ENCODE measurements at places on chromosomes 7 and 10. TPM values are rescaled to one million over a fixed set of nuclear protein-coding genes. Genes with fewer than 3 reads are reported as not detected.

DNA sequence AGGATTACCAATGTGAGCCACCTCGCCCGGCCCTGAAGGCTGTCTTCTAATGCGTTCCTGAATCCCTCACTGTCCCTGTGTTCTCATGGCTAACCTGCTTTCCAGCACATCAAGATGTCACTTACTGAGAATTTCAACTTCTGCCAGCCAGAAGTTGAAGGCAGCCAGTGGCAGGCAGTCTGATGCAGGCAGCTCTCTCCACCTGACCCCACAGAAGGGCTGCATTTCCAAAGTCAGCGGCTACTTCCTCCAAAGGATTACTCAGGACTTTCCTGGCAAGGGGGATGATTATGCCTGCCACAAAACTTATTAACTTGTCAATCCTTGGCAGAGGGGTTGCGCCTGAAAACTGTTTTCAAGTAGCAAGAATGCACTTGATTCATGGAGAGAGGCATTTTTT lies 1219.4 kb downstream of the TYW1 start:
- no peaks in the 10 kb centered on the region for H3K27me3 ChIP-seq
- no peak for DNase-seq
- H3K4me1 ChIP-seq: no peaks in the 10 kb centered on the region
- no peaks in the 10 kb centered on the region for H3K36me3 ChIP-seq
- no peak overlapping the region for H3K27ac ChIP-seq

DNA sequence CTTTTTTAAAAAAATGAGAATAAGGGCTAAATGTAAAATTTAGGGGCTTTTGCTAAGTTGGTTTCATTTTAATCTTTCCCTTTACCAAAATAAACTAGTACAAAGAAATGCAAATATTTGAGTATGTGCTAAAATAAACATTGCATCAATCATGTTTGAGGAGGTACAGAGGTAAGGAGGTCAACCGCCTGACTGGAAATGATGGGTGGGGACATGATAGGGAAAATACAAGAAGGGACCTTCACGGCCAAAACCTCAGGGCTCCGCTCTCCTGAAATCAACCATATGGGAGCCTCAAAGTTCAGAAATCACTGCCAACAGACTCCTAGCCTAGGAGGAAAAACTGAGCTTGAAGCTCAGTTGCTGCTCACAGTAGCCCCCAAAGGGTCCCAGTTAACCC lies 207.6 kb downstream of the AHR start:
- no peak for DNase-seq
- H3K27ac ChIP-seq: no peak overlapping the region
- H3K4me3 ChIP-seq: no peak overlapping the region
- no peaks in the 10 kb centered on the region for H3K36me3 ChIP-seq
- peaks cover 3% of the 10 kb centered on the region for H3K27me3 ChIP-seq
- H3K4me1 ChIP-seq: no peaks in the 10 kb centered on the region

RSPH10B gene
- not detected for total RNA-seq

DNA sequence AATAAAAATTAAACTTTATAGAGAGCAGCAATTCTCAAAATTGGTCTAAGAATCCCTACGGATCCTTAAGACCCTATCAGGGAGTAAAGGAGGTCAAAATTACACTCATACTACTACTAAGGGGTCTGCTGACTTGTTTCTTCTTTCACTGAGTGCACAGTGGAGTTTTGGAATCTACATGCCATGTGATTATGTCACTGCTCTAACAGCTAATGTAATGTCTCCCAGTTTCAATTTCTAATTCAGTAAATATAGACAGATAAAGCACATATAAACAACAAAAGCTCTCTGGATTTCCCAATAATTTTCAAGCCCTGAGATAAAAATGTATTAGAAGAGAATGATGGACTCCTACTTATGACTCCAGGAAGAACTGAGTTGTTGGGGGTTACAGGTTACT lies 74.6 kb downstream of the WAPL start:
- no peak for DNase-seq
- H3K4me1 ChIP-seq: peaks cover 14% of the 10 kb centered on the region
- H3K27ac ChIP-seq: no peak overlapping the region
- peaks cover 69% of the 10 kb centered on the region for H3K36me3 ChIP-seq

TMEM139 gene
- 0.48 TPM for total RNA-seq

IFRD1 gene
- total RNA-seq: 33.4 TPM

ELFN1 gene
- total RNA-seq: 0.08 TPM

VWDE gene
- 6.6 TPM for total RNA-seq

GRCh38 chr10:101935431-101935830 lies 91.8 kb upstream of the KCNIP2 start:
- peaks cover 25% of the 10 kb centered on the region for H3K36me3 ChIP-seq
- H3K4me3 ChIP-seq: no peak overlapping the region
- H3K27ac ChIP-seq: no peak overlapping the region
- H3K4me1 ChIP-seq: peaks cover 7% of the 10 kb centered on the region
- no peaks in the 10 kb centered on the region for H3K27me3 ChIP-seq

DNA sequence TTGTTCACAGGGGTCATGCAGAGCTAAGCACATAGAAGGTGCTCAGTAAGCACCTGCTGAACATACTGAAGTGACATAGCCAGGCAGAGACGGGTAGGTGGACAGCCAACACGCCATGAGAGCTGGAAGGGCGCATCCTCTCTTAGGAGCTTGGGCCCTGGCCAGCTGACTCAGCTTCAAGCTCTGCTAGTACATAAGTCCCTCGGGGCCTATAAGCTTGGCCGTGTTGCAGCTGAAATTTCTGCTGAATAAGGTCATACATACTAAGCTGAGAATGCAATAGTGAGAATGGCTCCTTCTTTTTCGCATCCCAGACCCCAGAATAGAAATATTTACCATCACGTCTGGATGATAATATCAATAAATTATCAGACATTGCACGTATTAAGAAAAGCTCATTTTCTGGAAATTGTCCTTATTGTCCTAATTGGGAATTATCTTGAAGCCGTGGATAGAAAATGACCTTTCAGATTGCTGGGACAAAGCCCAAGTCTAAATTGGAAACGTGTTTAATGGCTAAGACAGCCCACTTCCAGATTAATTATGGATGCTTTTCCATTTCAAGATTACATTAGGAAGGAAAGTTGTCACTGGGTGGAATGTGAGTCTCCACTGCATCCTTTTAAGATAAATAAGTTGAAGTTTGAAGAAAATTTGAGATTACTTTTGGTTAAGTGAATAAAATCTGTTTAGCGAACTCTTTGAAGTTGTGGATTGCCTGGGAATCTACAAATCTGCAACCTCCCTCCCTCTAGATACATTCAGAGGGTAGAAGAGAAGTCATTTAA lies 287.1 kb upstream of the C7orf33 start:
- H3K36me3 ChIP-seq: no peaks in the 10 kb centered on the region
- H3K27ac ChIP-seq: no peak overlapping the region
- H3K4me1 ChIP-seq: peaks cover 4% of the 10 kb centered on the region
- no peaks in the 10 kb centered on the region for H3K27me3 ChIP-seq

Measured in activated CD4-positive, alpha-beta memory T cell treated with anti-CD3 and anti-CD28 coated beads, Interleukin-2, amount 10 ng/mL, durations not matched to agents 7 days and 5 days (primary cell).